ENCODE measurements at places on chromosomes 2 and 18. TPM values are rescaled to one million over a fixed set of nuclear protein-coding genes. Genes with fewer than 3 reads are reported as not detected.

Gene RIT2
- not detected for total RNA-seq

Gene SH3RF3
- total RNA-seq = 1.0 TPM

DNA sequence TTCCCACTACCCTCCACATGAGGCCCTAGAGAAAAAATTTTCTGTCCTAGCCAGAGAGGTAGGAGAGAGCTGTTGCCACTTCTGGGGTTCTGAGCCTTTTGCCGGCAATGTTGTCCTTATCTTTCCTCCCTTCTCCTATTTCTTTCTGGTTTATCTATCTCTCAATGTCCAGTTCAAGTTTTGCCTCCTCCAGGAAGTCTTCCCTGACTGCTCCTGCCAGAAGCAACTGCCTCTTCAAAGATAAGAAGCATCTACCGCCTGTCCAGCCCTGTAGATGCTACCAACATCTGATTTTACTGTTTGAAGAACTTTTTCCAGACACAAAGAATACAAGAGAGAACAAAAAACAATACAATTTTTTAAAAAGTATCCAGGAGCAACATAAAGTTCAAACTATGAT lies 220.8 kb upstream of the KLHL29 start:
- no peaks in the 10 kb centered on the region for H3K36me3 ChIP-seq
- peaks cover 7% of the 10 kb centered on the region for H3K27me3 ChIP-seq
- no peak for DNase-seq
- H3K4me3 ChIP-seq = no peak overlapping the region
- H3K4me1 ChIP-seq = no peaks in the 10 kb centered on the region

Gene UGT1A10
- not detected for total RNA-seq

DNA sequence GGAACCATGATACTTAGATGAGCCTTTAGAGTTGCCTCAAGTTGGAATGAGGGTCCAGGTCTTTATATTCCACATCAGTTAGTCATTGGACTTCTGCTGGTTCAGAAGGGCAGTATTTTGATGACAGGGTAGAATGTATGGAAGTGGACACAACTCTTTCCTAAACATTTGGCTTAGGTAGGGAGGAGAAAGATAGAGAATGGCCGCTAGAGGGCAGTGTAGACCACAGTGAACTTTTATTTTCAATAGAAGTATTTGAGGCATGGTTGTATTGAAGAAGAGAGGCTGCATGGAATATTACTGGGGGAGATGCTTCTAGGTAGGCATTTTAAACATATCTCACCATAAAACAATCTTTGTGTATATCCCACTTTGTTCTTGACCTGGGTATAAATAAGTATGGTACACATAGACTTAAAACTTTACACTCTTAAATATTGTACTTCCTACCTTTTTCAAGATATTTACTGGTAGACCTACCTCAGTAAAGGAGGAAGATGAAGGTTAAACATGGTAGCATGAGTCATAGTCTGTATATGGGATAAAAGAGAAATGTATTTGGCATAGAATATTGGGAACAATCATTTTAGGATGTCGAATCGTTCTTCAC lies 497.6 kb upstream of the FAM98A start:
- no peak overlapping the region for H3K27ac ChIP-seq
- no peaks in the 10 kb centered on the region for H3K36me3 ChIP-seq
- DNase-seq = peak; percentile 44
- no peaks in the 10 kb centered on the region for H3K27me3 ChIP-seq
- H3K4me3 ChIP-seq = no peak overlapping the region
- no peaks in the 10 kb centered on the region for H3K4me1 ChIP-seq

Gene RESP18
- total RNA-seq = not detected

Gene PSMA8
- 0.81 TPM for total RNA-seq

DNA sequence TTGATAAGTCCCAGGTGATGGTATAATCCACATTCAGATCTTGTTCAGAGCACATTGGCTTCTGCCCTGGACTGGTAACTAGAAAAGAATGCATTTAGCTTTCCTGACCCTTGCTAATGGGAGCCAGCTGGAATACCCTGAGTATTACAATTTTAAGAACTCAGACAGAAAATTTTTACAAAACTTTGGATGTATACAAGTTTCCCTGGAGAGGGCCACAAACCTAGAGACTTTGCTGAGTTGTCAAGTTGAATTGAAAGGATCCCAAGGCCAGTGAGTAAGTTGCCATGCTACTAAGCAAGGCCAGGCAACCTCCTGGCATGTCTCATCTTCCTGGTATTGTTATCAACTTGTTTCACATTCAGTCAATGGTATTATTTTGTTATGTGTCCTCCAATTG lies 20.0 kb upstream of the NABP1 start:
- H3K27ac ChIP-seq = peak overlapping the region; percentile 87
- peak overlapping the region; percentile 69 for H3K4me3 ChIP-seq
- peaks cover 20% of the 10 kb centered on the region for H3K4me1 ChIP-seq

Gene INHBB
- not detected for total RNA-seq

- H3K4me3 ChIP-seq = peak overlapping the region; percentile 94
- H3K27ac ChIP-seq = no peak overlapping the region
- H3K4me1 ChIP-seq = peaks cover 72% of the 10 kb centered on the region
- DNase-seq = peak; percentile 83
Observed at GRCh38 chr2:54557601-54558187, 101.6 kb downstream of the SPTBN1 start.

- no peaks in the 10 kb centered on the region for H3K4me1 ChIP-seq
- no peaks in the 10 kb centered on the region for H3K36me3 ChIP-seq
- no peak overlapping the region for H3K27ac ChIP-seq
Observed at GRCh38 chr2:164725542-164725941, 104.3 kb upstream of the GRB14 start.

- H3K36me3 ChIP-seq = peaks cover 8% of the 10 kb centered on the region
- no peak overlapping the region for H3K27ac ChIP-seq
- H3K4me1 ChIP-seq = peaks cover 46% of the 10 kb centered on the region
- H3K27me3 ChIP-seq = no peaks in the 10 kb centered on the region
- no peak overlapping the region for H3K4me3 ChIP-seq
- DNase-seq = no peak
Observed at GRCh38 chr2:207308519-207309224, 142.9 kb upstream of the KLF7 start.

Gene SS18
- total RNA-seq = 58.6 TPM

Gene LYG1
- total RNA-seq = 0.83 TPM

DNA sequence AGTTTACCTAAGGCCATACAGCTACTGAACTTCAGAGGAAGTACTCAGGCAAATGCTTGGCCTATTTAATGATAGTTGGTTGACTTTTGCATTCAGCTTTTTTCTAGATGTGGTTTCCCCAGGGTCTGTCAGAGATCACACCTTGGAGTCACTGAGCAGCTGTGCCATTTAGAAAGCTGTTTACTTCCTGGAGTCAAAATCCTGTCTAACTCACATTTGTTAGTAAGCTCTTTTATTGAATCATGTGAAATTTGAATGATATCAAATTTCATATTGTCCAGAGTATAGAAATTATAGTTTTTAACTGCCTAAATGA lies 7.6 kb upstream of the TRIB2 start:
- peak overlapping the region; percentile 17 for H3K4me3 ChIP-seq
- H3K36me3 ChIP-seq = peaks cover 2% of the 10 kb centered on the region
- H3K27me3 ChIP-seq = peaks cover 7% of the 10 kb centered on the region
- no peak overlapping the region for H3K27ac ChIP-seq

DNA sequence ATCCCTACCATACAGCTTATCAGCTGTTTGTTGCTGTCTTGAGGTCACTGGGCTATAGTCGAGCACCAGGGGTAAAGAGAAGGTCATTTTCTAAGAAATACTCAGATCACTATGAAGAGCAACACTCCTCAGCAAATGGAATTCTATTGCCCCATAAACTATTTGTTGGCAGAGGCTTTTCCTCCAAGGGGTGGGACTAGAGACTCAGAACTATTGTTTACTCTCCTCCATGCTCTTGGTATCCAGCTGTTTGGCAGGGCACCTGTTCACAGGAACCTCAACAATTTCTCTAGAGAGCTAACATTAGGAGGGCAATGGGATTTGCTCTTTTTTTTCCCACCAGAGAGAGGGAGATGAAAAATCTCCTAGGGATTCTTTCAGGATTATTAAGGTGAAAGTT lies 249.1 kb upstream of the SPRED2 start:
- no peaks in the 10 kb centered on the region for H3K36me3 ChIP-seq
- H3K4me3 ChIP-seq = no peak overlapping the region
- H3K27ac ChIP-seq = no peak overlapping the region
- no peaks in the 10 kb centered on the region for H3K4me1 ChIP-seq
- no peak for DNase-seq

GRCh38 chr2:176491172-176491904 lies 222.1 kb downstream of the MTX2 start:
- H3K27ac ChIP-seq = no peak overlapping the region
- peaks cover 69% of the 10 kb centered on the region for H3K27me3 ChIP-seq
- peaks cover 19% of the 10 kb centered on the region for H3K4me1 ChIP-seq

GRCh38 chr2:128563348-128563687 lies 244.7 kb upstream of the HS6ST1 start:
- H3K4me3 ChIP-seq = no peak overlapping the region
- H3K27me3 ChIP-seq = no peaks in the 10 kb centered on the region
- H3K36me3 ChIP-seq = no peaks in the 10 kb centered on the region
- DNase-seq = no peak
- H3K4me1 ChIP-seq = no peaks in the 10 kb centered on the region

DNA sequence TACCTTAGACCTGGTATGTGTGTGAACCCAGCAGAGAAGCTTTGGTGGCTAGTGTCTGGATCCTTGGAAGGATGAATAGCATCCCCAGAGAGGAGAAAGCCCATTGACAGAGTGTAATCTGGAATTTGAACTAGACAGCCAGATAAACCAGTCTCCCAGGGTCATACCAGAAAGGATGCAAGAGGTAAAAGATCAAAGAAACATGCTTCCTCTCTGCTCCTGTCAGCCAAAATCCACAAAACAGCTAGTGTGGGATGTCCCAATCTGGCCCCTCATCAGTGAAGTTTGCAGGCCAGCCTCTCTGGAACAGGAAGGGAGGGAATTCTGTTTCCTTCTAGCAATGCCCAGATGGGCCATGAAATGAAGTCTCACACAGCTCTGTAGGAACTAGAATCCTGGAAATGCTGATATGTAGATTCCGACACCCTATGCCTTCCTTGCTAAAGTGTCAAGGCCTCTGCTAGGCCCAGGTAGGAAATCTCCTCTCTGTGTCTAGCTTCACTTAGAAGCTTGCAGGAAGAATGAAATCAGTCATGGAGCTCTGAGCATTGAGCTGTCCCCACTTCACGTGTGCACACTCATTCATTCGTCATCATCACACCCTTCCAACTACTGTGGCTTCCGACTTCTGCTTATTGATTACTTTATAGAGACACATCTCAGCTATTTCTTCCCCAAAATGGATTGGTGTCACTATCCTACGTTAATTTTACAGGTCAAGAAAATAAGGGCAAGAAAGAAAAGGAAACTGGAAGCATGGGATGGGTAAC lies 38.0 kb downstream of the EVA1A start:
- no peak overlapping the region for H3K27ac ChIP-seq
- H3K36me3 ChIP-seq = no peaks in the 10 kb centered on the region
- DNase-seq = no peak
- H3K4me3 ChIP-seq = no peak overlapping the region
- peaks cover 4% of the 10 kb centered on the region for H3K4me1 ChIP-seq

DNA sequence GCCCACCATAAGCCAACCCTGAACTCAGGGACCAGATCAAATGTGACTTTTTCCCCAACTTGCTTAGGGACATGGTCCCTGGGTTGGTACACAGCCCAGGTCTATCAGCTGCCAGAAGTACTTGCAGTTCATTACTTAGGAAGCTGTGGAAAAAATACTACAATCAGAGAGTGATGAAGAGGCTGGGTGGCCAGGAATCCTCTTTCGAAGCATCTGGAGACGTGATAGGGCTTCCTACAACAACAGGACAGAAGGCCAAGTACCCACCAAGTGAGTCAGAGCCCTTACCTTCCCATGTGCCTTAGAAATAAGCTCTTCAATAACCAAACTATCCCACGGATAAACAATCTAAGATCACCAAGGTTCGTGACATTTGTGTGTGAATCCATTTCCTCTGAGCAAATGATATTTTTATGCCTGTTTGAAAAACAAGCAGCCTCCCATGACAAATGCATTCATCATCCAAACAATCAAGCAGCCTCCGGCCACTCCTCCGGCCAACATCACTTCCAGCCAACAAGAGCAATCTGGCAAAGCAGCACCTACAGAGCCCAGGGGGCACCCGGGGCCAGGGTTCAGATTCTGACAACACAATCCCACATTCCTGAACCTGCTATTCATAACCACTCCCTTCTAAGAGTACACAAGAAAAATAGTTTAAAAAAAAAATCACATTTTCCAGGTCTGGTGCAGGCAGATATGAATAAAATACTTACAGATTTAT lies 26.4 kb downstream of the TBC1D8 start:
- no peaks in the 10 kb centered on the region for H3K36me3 ChIP-seq
- H3K4me1 ChIP-seq = peaks cover 24% of the 10 kb centered on the region
- peaks cover 9% of the 10 kb centered on the region for H3K27me3 ChIP-seq
- H3K27ac ChIP-seq = no peak overlapping the region
- no peak overlapping the region for H3K4me3 ChIP-seq

DNA sequence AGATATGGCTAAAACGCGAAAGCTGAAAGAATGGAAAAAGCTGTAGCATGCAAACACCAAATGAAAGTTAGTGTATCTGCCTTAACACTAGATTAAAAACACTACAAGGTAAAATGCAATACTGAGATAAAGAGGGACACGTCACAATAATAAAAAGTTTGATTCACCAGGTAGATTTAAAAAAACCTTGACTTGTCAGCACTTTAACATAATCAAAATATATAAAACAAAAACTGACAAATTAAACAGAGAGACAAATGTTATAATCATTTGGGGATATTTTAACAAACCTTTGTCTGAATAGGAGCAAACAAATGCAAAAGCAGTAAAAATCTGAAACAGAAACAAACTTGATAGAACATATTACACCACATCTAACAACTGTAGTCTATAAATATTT lies 18.3 kb downstream of the TLK1 start:
- no peaks in the 10 kb centered on the region for H3K36me3 ChIP-seq
- DNase-seq = no peak
- H3K4me1 ChIP-seq = peaks cover 73% of the 10 kb centered on the region
- H3K27me3 ChIP-seq = no peaks in the 10 kb centered on the region
- peak overlapping the region; percentile 42 for H3K27ac ChIP-seq

GRCh38 chr2:164523726-164524125 lies 97.6 kb downstream of the GRB14 start:
- no peak overlapping the region for H3K27ac ChIP-seq
- no peaks in the 10 kb centered on the region for H3K36me3 ChIP-seq
- H3K27me3 ChIP-seq = no peaks in the 10 kb centered on the region
- H3K4me1 ChIP-seq = no peaks in the 10 kb centered on the region
- DNase-seq = no peak
- no peak overlapping the region for H3K4me3 ChIP-seq

DNA sequence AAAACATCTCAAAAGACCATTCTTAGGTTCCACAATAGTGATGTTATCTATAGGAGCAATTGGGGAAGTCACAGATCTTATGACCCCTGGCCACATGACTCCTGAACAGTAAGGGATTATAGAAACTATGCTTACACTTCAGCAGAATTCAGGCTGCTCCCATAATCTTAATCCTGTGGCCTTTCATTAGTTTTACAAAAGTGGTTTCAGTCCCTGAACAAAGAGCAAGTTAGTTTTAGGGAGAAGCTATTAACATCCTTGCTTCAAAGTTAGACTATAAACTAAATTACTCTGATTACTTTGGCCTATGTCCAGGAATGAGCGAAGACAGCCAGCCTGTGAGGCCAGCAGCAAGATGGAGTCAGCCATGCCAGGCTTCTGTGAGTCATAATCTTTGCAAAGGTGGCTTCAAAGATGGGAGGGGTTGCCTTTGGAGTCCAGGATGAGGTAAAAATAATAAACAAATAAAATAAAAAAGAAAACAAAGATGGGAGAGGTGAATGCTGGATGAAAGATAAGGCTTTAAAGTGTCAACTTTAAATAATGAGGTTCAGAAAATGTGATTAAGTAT lies 168.7 kb upstream of the NDUFV2 start:
- no peak overlapping the region for H3K4me3 ChIP-seq
- no peak for DNase-seq
- peaks cover 2% of the 10 kb centered on the region for H3K36me3 ChIP-seq
- no peaks in the 10 kb centered on the region for H3K4me1 ChIP-seq
- H3K27ac ChIP-seq = no peak overlapping the region

Gene GAL3ST2
- 0.53 TPM for total RNA-seq

Gene SMC6
- total RNA-seq = 25.1 TPM

Gene BMPR2
- total RNA-seq = 9.7 TPM
